Progenitor cell of endocrine pancreas (in vitro differentiated cells): ENCODE measurements at places on chromosomes 2 and 18. TPM values are rescaled to one million over a fixed set of nuclear protein-coding genes. Genes with fewer than 3 reads are reported as not detected.

UPP2 gene
- not detected in 2 replicates for total RNA-seq

CHRNG gene
- total RNA-seq: 0.42 TPM in 1 of 2 replicates, not detected in the other

EIF4E2 gene
- total RNA-seq: 78.5 and 81.9 TPM in 2 replicates

HOXD13 gene
- not detected in 2 replicates for total RNA-seq

PREPL gene
- total RNA-seq: 42.6 and 45.6 TPM in 2 replicates

ZAP70 gene
- 2.6 and 3.8 TPM in 2 replicates for total RNA-seq

- DNase-seq: no peak
These were observed 219.1 kb upstream of the RND3 start for GRCh38 chr2:150706561-150706960.

GRCh38 chr2:28662044-28662443 is 89.6 kb upstream of the PPP1CB start:
- no peak for DNase-seq

GRCh38 chr2:98577313-98577712 is 31.0 kb downstream of the COA5 start:
- DNase-seq: no peak

- no peak for DNase-seq
These were observed 28.6 kb upstream of the VIT start for GRCh38 chr2:36667931-36668330.

- DNase-seq: no peak
These were observed 255.7 kb downstream of the HNMT start for GRCh38 chr2:138219961-138220360.

- DNase-seq: no peak
These were observed 147.9 kb downstream of the DOCK10 start for GRCh38 chr2:224894356-224894755.

- no peak for DNase-seq
These were observed 1.9 kb downstream of the FIGN start for GRCh38 chr2:163733956-163734355.

- DNase-seq: no peak
These were observed 80.7 kb downstream of the EML4 start for GRCh38 chr2:42249887-42250286.

GRCh38 chr2:60976875-60977561 is 40.5 kb upstream of the PEX13 start:
- DNase-seq: no peak

DNA sequence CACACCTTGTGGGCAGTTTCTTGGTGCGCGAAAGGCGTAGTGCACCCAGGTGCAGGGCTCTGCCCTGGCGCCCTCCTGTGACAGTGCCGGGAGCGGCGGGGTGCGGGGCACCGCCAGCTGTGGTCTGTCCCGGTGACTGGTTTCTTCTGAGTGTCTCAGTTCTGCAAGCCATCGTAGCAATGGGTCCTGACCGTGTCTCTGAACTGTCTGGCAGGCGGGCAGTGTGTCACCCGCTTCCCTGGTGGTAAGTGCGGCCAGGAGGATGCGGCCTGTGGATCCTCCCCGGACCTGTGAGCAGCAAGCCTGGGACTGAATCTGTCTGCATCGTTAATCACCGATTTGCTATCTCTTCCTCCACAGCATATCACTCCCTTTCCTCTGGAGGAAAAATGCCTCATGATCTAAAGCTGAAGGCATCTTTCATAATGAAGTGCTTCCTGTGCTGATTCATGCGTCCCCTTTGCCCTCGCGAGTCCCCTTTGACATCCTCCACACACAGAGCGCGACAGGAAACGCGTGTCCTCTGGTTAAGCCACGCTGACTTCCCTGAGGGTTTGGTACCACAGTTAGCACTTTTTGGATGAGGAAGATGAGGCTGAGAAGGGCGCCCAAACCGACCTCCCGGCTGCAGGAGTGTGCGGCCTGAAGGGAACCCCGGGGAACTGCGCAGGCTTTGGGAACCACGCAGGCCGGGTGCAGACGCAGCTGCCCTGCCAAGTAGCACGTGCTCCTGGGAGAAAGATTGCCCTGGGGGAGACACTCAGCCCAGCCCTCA is 416.0 kb upstream of the HS6ST1 start:
- no peak for DNase-seq

DNA sequence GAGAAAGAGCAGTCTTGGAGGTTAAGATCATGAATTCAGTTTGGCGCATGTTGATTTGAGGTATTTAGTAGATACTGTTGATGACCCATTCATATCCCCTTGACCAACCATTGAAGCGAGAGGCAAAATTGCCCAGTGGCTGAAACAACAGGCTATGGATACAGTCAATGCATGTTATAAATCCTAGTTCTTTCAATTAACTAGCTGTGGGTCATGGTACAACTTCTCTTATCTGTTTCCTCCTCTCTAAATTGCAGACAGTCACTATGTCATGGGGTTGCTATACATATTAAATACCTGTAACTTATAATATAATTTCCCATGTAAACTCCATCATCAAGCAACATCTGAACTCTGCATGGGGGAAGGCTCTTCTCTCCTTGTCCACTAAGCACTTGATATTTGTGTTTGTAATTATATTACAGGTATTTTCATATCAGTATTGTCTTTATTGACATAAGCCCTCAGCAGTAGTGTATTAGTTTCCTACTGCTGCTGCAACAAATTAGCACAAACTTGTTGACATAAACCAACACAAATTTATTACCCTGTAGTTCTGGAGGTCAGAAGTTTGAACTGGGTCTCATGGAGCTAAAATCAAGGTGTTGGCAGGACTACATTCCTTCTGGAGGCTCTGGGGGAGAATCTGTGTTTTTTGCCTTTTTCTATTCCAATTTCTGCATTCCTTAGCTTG is 61.7 kb upstream of the ACTR3 start:
- DNase-seq: no peak

DNA sequence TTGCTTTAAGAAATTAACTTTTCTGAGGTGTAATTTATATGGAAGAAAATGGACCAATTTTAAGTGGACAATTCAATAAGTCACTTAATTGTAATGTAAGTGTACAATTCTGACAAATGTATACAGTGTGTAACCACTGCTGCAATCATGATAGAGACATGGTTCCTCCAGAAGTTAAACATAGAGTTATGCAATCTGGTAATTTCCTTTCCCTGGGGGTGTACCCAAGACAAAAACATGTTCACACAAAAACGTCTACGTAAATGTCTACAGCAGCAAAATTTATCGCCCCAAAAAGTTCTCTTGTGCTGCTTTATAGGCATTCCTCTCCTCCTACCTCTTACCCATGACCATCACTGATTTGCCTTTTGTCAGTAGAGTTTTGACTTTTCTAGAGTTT is 141.5 kb downstream of the AQP4 start:
- no peak for DNase-seq

GRCh38 chr2:42128721-42129486 is 40.2 kb upstream of the EML4 start:
- no peak for DNase-seq

DNA sequence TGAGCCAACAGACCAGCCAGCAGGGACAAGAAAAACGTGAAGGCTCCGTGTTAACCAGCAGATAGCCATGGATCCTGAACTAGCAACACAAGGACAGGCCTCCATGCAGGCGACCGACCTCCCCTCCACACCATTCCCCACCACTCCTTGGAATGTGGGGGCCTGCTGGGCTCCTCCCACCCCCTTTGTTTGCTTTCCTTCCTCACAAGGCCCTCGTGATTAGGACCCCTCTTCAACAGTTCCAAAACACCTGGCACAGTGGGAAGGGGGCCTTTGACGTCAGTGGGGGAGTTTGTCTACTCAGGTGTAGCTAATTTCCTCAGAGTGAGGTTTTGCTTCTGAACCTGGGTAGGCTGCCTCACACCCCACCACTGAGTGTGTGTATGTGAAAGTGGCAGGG is 37.8 kb downstream of the SLC14A2 start:
- no peak for DNase-seq

GRCh38 chr2:16250466-16250865 is 310.1 kb downstream of the MYCN start:
- no peak for DNase-seq

GRCh38 chr2:196170213-196170605 is 1.2 kb downstream of the STK17B start:
- no peak for DNase-seq

DNA sequence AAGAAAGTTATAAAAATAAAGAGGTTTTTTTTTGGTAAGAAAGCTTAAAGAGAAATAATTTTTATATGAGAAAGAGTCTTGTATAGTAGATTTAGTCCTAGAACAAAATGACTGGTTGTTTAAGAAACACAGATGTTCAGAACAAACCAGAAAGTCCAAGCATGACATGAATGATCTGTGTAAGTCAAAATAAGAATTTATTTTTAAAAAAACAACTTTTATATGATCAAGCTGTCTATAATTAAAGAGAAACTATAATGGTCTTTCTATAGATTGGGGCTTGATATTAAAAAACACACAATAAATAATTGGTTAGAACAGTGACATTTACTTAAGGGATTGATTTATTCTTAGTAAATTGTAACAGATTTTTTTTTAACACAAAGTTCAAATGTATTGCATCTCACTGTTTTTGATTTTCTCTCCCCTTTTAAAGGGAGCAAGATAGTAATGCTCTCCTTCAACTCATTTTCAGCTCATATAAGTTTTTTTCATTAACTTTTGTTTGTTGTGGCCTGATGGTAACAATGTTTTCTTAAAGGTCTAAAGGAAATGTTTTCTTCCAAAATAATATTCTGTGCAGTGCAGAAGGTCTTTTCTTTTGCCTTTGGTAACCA is 1256.8 kb downstream of the LRP1B start:
- no peak for DNase-seq

GRCh38 chr2:147756069-147756468 is 88.8 kb upstream of the ACVR2A start:
- DNase-seq: no peak

DNA sequence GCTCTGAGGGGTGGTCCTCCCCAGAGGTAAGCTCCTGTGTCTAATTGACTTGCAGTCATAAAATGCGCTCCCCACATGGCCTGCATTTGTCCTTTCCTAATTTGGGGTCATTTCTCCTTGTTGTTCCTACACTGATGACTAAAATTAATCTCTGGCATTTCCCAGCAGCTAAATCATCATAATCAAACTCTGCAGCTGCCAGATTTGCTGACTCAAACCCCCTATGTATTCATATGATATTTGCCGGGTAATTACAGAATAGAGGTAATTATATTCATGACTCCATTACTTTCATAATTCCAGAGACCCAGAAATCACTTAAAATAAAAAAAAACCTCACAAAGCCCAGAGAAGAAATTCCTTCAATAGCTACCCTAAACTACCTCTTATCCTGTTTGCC is 331.4 kb upstream of the KLHL29 start:
- DNase-seq: no peak

DNA sequence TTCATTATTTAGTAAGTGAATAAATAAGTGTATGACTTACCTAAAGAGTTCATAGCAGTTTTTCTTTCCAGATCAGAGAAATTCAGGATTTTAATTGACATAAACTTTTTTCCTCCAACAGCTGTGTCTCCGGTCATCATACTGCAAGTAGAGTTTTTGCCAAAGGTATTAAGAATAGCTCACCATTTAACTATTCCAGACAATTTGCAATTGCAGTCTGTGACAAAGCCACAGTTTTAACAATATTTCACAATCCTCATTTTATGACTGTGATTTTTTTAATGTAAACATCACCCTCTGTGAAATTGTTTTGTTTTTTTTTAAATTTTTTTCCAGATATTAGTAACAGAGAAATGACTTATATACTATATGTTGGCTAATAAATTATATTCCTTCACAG is 199.1 kb downstream of the TRIB2 start:
- no peak for DNase-seq

GRCh38 chr2:9696731-9697130 is 65.9 kb upstream of the YWHAQ start:
- no peak for DNase-seq
